ENCODE measurements at places on chromosomes 3 and 15.

GRCh38 chr3:4866866-4867265, 112.4 kb upstream of the BHLHE40 start:
- DNase-seq, result no peak

GRCh38 chr3:184582646-184583577, 21.3 kb downstream of the EPHB3 start:
- DNase-seq, result no peak

DNA sequence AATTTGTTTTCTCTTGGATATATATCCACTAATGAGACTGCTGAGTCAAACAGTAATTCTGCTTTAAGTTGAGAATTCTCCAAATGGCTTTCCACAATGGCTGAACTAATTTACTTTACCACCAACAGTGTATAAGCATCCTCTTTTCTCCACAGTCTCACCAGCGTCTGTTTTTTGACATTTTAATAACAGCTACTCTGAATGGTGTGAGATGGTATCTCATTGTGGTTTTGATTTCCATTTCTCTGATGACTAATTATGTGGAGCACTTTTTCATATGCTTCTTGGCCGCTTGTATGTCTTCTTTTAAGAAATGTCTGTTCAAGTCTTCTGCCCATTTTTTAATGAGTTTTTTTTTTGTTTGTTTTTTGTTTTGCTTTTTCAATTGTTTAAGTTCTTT, 206.2 kb downstream of the CTNNB1 start:
- DNase-seq, result no peak

DNA sequence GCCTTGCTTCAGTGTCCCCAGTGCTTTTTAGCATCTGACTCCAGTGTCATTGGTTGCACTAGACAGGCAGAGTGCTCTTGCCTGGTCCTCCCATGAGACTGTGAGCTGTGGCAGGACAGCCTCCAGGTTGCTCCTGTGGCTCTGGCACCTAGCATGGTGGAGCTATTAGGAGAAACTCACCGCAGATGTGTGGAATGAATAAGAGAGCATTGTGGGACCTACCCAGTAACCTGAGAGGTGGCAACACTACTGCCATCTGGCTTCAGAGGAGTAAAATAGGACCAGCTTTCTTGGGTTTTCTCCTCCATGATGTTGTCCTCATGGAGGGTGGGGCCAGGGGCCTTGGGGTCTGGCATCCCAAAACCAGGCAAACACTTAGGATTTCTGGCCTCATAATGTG, 183.6 kb downstream of the EPHB1 start:
- DNase-seq, result no peak

GRCh38 chr3:71854096-71854495, 69.1 kb upstream of the PROK2 start:
- no peak for DNase-seq

- DNase-seq, result no peak
Observed at GRCh38 chr3:64815789-64816188, 128.0 kb upstream of the ADAMTS9 start.

DNA sequence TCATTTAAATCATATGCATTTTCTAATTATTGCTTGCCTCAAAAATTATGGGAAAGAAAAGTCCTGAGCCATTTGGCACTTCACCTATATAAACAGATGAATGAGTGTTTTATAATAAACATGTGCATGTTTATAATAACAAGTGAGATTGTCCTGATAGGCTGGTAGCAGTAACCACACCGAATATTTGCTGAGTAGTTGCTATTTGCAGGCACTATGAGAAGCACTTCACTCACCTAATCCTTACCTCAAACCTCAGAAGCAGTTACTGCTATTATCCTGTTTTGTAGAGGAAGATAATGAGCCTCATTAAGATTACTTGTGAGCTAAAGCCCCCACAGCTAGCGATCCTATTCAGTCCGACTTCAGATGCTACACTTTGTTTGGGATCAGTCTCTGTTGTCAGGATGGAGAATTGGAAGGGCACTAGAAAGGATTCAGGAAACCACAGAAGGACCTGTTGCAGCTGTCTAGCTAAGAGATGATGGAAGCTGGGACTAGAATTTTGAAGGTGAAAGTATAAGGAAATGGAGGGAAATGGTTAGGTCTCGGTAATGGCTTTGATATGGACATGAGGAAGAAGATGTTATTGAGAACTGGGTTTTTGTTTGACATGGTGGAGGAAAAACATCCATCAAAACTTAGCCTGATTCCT, 28.4 kb upstream of the MAGI1 start:
- DNase-seq, result no peak

GRCh38 chr15:31342781-31343626, 16.4 kb downstream of the KLF13 start:
- no peak for DNase-seq

DNA sequence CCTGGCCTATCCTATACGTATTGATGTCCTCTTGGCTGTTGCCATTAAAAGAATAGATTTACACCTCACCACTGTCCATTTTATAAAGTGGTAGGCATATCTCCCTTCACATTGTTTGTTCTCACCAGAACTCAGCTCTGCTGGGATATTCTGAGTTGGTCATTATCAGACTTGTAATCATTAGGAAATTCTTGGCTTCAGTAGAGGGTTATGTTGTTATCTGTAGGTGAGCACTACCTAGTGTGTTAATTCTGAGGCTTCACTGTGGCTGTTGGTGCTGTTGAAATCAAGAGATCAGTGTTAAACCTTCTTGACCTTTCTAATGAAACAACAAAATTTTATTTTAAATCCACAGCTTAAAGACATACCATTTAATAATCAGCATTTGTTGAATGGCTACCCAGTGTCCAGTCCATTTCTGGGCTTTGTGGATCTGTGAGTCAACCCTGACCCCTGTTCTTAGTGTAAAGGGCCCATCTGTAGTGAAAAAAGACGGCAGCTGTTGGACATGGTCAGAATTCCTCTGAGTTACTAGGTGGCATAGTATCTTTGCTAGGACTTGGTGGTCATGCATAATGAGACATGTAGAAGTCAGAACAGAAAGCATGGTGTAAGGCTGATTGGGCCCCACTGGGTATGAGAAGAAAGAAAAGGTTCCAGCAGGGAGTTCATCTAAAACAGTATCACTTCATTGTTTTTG, 32.9 kb upstream of the P4HTM start:
- no peak for DNase-seq

DNA sequence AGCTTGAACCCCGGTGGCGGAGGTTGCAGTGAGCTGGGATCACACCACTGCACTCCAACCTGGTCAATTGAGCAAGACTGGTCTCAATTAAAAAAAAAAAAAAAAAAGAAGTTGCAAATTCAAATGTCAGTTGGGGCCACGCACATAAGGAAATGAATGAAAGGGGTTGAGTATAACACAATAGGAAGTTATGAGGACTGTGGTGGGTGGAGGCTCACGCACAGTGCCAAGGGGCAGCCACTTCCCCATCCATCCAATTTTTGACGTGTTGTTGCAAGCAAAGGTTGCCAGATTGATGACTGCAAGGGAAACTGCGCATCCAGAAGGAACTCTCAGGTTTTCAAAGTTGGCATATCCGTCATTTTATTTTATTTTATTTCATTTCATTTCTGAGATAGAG, 532.2 kb downstream of the NTRK3 start:
- no peak for DNase-seq

GRCh38 chr3:141454906-141455602, 31.8 kb upstream of the RASA2 start:
- DNase-seq, result peak; percentile 30

DNA sequence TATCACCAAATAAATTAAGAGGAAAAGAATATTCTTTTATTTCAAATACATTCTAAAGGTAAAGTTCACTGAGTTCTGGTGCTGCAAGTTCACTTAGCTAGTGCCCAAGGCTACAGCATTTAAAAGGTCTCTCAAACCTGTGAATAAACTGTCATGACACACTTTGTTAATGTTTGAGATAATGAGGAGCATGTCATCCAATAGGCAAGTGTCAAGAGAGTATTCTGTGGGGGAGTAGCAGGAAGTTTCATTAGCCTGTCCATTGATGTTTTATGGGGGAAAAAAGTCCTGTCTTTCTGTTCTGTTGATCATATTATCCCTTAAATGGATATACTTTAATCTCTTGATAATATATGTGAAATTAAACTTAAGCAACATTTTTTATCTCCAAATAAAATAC, 4.0 kb downstream of the SPESP1 start:
- no peak for DNase-seq

GRCh38 chr15:53397041-53397616, 362.3 kb downstream of the WDR72 start:
- no peak for DNase-seq

DNA sequence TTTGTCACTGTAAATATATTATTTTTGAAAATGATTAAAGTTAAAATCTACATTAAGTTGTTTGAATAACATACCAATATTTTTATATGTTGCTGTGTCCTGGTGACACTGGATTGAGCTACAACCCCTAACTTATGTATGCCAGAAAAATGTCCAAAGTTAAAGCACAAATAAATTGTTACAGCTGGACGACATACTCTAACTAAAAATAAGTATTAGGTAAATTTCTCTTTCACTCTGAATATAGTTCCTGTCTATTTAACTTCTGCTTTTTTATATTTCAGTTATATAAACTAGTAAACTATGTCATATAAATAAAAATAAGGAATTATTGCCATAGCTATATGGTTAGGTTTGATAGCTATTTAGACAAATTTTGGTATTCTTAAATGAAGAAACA, 118.5 kb upstream of the SAMMSON start:
- no peak for DNase-seq

Measured in stimulated activated CD4-positive, alpha-beta T cell treated with anti-CD3 and anti-CD28 coated beads, Interleukin-1b, Interleukin-23, amount 100 ng/mL, for 48 hours (primary cell).